ENCODE measurements at places on chromosomes 7 and 10.

GRCh38 chr7:31997423-31997822, 72.8 kb downstream of the PDE1C start:
- no peak for DNase-seq

DNA sequence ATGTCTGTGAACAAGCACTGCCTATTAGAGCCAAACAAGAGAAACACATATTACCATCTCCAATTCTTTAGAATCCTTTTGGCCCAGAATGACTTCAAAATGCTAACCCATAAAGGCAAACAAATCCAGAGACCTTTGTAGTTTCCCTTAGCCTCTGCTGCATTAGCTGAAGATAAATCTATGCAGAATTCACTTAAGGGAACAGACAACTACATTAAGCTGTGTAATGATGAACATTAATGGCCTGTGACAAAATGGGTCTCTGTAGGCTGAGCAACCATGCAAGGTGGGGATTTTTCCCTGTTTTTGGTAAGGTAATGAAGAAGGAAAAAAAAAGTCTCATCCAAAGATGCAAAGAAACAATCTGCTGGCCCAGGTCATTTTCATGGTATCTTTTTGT, 411.6 kb downstream of the EXOC4 start:
- no peak for DNase-seq

- no peak for DNase-seq
These were observed 321.7 kb downstream of the WDR37 start for GRCh38 chr10:1377740-1378397.

- DNase-seq, result peak; percentile 32
These were observed 7.9 kb upstream of the SEPTIN7 start for GRCh38 chr7:35792873-35793489.

DNA sequence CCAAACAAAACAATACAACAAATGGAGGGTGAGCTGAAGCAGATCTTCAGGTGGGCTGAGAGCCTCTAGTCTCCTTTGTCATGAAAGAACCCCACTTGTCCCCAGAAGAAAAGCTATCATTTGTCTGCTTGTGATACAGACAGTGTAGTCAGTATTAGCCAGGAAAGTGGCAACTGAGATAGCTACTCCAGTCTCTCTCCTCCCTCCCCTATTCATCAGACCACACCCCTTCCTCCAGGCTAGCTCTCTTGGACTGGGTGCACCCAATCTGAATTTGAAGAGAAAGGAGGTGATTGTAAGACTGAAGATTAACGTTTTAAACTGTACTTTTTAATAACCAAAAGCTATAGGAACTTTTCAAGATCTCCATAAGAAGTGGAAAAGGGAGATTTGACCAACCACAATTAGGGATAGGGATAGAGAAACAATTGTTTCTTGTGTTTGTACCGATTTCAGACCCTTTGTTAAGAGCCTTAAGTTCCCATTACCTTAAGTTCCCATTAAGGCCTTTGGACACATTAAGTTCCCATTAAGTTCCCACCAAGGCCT, 14.1 kb downstream of the BMPR1A start:
- DNase-seq, result peak; percentile 20

GRCh38 chr10:5951167-5951711, 26.1 kb downstream of the IL15RA start:
- DNase-seq, result peak; percentile 75

GRCh38 chr10:129898706-129899268, 65.3 kb downstream of the EBF3 start:
- no peak for DNase-seq

DNA sequence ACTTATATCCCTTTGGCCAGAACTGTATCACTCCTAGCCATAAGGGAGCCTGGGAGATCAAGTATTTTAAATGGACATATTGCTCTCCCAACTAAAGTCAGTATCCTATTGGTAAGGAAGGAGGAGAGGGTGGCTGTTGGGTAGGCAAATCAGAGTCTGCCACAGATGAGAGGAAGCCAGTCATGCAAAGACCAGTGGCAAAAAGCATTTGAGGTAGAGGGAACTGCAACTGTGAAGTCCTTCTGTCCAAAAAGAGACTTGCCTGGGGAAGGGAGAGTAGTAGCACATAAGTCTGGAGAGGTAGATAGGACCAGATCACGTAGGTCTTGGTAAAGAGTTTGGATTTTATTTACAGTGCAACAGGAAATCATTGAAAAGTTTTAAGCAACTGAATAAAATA, 8.8 kb upstream of the CCNJ start:
- DNase-seq, result no peak

- no peak for DNase-seq
These were observed 128.0 kb downstream of the USP6NL start for GRCh38 chr10:11483201-11484148.

DNA sequence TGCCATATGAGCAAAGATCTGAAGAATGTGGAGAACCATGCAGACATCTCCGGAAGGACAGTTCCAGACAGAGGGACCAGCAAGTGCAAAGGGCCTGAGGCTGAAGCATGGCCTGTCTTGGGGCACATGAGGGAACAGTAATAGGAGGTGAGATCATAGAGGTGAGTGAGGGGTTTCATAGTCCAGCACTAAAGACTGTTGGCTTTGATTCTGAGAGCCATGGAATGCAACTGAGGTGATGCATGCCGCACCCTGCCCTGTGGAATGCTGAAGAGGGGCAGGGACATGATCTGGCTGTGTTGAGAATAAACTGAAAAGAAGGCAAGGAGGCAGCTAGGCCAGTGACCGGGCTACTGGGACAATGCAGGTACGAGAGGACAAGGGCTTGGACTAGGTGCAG, 253.1 kb upstream of the KLF14 start:
- no peak for DNase-seq

DNA sequence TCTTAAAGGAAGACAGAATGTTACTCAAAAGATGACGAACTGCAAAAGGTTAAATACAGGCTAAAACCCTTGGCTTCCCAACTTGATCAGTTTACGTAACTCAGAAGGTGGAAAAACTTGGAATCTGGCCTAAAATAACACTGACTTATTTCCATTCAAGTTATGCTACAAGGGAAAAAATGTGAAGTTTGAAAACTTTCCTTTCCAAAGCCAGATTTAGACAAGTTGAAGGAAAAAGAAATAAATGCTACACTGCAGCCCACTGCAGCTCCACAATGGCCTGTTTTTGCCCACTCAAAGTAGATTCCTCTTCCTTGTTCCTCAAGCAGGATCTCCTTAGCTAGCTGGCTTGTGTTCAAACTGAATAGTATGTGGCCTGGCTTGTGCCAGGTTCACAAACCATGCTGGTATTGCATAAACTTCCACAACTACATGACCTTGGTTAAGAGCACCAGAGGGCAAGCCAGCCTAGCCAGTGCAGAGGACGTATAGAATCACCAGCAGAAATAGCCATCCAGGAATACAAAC, 166.2 kb downstream of the CPEB3 start:
- peak; percentile 48 for DNase-seq

DNA sequence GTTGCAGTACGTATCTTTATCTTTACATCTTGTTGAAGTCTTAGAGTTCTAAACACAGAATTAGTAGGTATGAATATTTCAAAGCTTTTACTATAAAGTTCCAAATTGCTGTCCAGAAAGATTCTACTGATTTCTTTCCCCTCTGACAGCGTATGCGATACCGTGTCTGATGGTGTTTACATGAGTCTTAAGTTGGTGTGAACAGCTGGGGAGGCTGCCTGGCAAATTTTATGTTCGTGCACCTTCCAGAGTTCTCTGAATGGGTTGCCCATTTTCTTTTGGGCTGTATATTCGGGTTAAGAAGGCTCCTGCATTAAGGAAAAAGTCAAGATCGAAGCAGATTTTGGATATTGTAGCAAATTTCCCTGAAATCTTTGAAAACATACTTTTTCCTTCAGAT, 8.3 kb downstream of the MDH2 start:
- DNase-seq, result no peak

GRCh38 chr10:2790396-2791188, 276.8 kb upstream of the PFKP start:
- DNase-seq, result no peak

DNA sequence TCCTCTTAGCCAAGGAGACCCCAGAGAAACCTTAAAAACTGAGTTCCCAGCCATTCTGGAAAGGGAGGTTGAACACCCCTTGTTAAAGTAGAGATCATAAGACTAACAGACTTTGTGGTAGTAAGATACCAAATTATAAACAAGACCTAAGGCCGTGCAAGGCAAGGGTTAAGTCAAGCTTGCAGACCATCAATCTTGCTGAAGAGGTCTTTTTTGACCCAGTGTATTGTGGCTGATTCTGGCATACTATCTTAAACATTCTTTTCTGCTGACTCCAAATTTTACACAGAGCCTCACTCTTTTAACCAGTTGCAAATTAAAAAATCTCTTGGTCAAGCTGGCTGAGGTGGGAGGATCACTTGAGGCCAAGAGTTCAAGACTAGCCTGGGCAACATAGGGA, 1.2 kb upstream of the TBRG4 start:
- peak; percentile 48 for DNase-seq

- no peak for DNase-seq
These were observed 123.2 kb downstream of the AVL9 start for GRCh38 chr7:32618470-32618869.

- DNase-seq, result no peak
These were observed 25.6 kb downstream of the DNA2 start for GRCh38 chr10:68446179-68446578.

DNA sequence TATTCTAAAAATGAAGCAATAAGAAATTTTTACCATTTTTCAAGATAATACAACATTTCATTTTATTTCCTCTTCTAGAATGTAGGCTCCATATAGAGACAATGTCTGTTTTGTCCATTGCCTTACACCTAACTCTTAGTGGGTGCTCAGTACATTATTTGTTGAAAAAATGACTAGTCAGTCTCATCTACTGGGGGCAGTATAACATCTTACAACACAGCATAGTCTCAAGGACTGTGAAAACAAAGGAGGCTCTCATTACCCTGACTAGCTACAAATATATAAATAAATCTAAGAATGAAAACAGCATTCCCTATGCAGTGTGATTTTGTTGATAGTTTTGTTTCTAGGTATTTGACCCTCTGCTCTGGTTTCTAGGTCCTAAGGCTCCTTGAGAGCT, 11.6 kb downstream of the CRPPA start:
- DNase-seq, result peak; percentile 37

- no peak for DNase-seq
These were observed 162.1 kb downstream of the SND1 start for GRCh38 chr7:127813991-127814541.

GRCh38 chr7:29989257-29989995, at the start of gene SCRN1:
Gene SCRN1 (minus strand): TSS chr7:29989801. CDS start chr7:29969067, 20,734 bp downstream.
- peak; percentile 61 for DNase-seq

- DNase-seq, result no peak
These were observed 541.4 kb downstream of the DNAJB9 start for GRCh38 chr7:109111086-109111485.

DNA sequence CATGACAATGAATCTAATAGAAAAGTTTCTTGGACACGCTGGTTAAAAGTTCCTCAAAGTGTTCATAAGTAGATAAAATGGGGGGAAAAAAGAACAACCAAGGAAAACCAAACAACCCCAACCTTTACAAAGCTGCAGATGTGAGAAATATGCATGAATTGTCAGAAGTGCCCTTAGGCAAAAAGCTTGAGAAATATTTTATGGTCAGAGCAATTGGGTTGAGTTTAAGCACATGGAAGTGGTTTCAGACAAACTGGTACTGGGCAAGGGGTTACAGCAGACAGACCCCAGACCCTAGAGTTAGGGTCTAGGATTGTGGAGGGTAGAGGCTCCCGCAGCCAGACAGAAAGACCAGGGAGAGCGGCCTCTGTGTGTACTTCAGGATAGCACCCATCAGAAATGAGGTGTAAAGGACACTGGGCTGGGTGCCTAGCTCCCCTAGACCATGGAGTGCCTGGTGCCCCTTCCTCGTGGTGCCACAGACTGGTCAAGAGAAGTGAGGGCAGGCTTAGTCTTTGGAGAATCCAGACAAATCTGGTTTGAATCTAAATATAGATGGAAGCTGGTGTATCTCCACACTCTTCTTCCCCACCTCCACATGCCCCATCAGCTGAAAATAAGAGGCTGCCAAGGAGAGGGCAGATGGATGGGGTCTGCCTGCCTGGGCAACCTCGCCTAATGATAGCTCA, 37.3 kb downstream of the PNLIPRP2 start:
- DNase-seq, result no peak

- DNase-seq, result no peak
These were observed 57.9 kb downstream of the NPY start for GRCh38 chr7:24341691-24342413.

- DNase-seq, result no peak
These were observed 187.0 kb upstream of the SLC26A5 start for GRCh38 chr7:103632972-103633371.

GRCh38 chr7:138834583-138834982, 36.6 kb upstream of the ATP6V0A4 start:
- DNase-seq, result no peak

GRCh38 chr10:70937661-70938060, 49.3 kb upstream of the PCBD1 start:
- DNase-seq, result no peak

DNA sequence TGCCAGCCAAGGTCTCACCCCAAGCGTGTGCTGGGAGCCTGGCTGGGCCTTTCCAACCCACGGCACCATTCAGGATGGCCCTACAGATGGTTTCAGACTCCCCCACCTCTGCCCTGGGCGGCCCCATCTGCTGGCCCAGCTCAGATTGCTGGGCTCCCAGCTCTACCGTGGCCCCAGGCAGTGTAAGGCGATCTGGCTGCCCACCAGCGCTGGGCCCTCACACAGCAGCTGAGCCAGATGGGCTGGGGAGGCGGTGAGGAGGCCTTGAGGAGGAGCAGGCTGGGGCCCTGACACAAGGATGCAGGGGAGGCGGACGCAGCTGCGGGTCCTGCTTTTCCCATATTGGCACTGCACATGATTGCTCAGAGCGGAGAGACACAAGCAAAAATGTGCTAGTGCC, 162.8 kb downstream of the NRF1 start:
- peak; percentile 43 for DNase-seq

GRCh38 chr10:28366994-28367393, 64.1 kb upstream of the MPP7 start:
- DNase-seq, result no peak

DNA sequence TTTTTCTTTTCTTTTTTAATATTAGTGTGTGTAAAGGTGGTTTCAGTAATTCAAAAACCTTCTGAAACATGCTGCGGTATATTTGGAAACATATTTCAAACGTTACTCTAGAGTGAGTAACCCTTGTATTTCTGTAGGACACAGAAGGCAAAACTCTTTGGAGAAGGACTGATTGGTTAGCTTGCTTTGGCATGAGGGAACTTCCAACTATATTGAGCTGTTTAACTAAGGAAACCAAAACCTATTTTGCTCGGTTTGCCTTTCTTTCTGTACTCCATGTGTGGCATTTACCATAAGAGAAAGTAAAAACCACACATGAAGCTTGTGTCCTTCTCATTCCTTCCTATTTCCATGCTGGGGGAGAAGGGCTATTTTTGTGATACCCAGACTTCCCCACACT, 149.8 kb downstream of the DYNC1I1 start:
- DNase-seq, result peak; percentile 44

DNA sequence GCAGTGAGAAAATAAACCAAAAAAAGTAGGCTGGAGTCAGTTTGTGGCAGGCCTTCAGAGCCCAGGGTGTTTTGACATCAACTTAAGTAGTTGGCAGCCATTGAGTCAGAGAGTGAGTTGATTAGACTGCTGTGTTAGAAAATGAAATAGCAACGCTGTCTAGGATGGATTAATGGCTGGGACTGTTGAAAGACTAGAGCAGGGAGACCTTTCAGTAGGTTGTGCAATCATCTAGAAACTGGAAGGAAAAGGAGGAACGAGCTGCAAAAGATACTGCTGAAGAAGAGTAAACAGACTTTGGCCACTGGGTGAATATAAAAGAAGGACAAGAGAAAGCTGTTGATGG, 28.6 kb upstream of the TRIL start:
- DNase-seq, result peak; percentile 42

Measured in RPMI7951 (cell line).